ENCODE measurements at places on chromosomes 13 and 19.

DNA sequence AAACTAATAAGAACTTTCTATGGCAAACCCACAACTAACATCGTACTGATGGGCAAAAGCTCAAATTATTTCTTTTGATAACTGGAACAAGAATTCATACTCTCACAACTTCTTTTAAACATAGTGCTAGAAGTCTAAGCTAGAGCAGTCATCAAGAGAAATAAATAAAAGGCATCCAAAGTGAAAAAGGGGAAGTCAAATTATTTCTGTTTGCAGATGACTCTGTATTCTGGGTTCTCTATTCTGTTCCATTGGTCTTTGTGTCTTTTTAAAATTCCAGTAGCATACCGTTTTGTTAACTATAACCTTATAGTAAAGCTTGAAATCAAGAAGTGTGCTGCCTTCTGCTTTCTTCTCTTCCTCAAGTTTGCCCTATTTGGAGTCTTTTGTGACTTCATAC, 1215.9 kb downstream of the UQCRFS1 start:
- no peak for DNase-seq

DNA sequence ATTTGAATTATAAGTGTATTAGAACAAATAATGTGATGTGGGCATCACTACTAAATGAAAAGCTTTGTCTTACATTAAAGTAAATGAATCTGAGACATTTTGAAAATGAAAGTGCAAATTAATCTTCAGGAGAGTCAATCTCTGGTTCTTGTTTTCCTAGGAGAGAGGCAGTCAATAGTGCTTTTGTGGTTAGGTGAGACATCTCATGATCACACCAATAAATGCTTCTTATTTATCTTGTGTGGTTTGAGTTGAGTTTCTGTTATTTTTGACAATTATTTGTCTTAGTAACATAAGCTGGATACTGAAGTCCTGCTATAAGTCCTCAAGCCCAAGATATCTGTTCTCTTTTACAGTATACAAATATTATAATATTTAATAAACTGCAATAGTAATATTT, 1378.0 kb upstream of the PCDH9 start:
- no peak for DNase-seq

DNA sequence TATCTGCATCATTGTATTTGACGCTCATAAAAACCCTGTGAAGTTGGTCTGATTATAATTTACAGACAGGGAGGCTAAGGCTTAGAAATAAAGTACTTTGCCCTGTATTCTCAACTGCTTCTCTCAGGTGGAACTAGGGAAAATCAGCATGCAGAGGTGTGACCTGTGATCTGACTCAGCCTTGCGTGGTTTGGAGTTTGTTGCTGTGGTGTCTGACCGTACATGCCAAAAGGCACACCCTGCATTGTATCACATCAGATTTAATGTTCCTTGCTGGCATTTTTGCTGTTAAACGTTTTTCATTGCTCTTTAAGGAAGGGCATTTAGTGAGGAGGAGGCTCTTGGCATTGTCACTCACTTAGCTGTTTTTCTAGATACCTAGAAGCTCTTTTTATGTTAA, 58.8 kb upstream of the C1QTNF9B start:
- no peak for DNase-seq

GRCh38 chr19:13022859-13023636, 27.8 kb downstream of the NFIX start:
- peak; percentile 94 for DNase-seq

DNA sequence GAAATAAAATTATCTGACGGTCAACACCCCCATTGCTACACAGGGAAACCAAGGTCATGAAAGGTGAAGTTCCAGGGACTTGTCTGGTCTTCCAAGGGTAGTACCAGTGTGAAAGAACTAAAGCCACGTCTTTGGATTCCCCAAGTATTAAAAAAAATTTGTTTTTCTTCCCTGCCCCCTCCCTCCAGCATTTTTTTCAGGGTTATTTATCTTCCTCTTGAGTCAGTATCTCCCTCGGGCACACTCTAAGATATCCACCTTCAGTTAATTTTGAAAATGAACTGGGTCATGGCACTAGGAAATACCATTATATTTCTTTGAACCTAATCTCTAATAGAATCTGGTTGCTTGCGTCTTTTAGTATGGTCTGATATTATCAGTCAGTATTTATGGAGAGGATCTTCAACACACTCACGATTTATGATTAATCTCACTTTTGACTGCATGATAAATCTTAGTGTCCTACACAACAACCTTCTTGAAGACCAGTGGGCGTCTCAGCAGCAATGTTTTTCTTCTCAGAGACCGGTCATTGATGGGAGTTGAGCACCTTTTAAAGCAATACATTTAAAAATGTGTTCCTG, 9.1 kb downstream of the ATP8A2 start:
- DNase-seq: no peak

DNA sequence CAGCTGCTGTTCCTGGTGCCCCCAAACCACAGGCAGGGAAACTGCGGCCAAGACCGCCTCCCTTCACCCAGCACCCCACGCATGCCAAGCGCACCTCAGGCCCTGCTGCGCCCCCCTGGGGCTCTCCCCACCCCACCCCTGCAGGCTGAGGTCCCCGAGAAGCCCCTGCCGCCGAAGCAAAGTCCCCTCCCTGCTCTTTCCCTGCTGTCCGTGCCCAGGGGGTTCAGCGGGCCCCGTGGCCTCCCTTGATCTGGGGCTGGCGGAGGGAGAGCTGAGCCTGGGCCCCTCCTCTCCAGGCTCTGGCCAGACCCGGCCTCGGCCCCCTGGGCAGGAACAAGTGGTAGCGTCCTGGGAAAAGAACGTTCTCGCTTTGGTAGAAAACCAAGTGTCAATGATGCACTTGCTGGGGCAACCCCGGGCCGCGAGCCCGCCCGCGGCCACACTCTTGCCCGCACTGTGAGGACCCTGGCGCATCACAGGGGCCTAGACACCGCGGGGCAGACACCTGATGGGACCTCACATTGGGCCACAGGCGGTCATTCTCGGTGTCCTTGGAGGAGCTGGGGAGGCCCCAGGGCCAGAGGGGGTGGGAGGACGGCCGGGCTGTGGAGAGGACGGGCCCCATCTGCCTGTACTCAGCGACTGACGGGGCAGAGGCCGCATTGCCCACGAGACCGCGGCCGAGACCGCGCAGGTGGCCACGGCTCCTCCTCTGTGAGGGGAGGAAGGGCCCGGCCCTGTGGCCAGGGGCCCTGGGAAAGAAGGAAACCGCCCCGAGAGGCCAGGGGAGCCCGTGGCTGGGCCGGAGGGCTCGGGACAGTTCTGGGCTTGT, 29.0 kb downstream of the GPX4 start:
- no peak for DNase-seq

DNA sequence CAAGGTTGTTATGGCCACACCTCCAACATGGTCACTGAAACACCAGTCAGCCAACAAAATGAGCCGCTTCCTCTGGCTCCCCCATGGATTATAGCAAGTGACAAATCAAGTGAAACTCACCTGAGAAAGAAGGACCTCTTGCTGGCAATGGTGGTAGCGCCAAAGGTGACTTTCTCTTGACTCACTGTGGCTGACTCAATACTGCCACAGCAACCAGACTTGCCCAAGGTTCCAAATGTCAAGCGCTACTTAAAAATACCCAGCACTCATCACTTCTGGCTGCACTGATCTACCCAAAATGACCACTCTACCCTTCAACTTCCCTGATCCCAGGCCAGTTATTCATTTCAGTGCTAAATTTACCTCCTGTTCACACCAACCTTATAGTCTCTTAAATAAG, 495.5 kb downstream of the FOXO1 start:
- DNase-seq: no peak

- DNase-seq: no peak
Observed at GRCh38 chr13:65063753-65064152, 2166.4 kb downstream of the PCDH9 start.
